A172 (cell line): ENCODE measurements at places on chromosomes 6 and 20. TPM values are rescaled to one million over a fixed set of nuclear protein-coding genes. Genes with fewer than 3 reads are reported as not detected.
A peak's percentile ranks its signal among the peaks of the same experiment; 100 is the strongest.

The CD40 gene
- not detected in 2 replicates for total RNA-seq

The ELOVL2 gene
- 9.4 and 10.5 TPM in 2 replicates for total RNA-seq

DNA sequence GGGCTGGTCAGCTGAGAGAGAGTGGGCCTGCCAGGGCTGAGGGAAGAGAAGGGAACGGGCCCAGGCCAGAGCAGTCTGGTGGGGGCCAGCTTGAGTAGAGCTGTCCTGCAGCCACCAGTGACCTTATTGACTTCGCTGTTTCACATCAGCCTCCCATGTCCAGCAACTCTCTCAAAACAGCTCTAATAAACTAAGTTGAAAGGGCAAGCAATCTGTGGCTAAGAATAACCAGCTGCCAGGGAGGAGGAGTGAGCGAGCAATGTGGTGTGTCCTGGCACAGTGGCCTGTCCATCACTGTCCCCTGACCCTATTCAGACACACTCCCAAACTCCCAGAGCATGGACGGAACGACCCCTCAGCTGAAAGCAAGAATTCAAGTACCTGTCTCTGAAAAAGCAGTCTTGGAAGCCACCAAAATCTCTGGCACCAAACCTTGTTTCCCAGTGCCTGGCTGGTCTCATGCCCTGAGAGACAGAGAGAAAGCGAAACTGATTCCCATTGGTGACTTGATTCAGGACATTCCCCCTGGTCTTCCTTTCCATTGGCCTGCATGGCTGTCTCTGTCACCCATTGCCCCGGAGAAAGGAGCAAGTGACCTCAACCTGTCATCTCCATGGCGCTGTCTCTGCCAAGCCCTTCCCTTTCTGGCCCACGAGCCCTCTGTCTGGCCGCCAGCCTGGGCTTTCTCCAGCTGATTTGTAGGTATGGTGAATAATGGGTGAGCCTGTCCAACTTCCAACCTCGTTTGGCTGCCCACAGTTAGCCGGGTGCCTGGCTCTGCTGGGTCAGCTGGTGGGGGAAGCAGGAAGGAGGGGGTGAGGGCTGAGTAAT, at the start of gene DDO:
DDO (minus strand) TSS at position 490 of the 831 bp plus-strand sequence. CDS start 2,113 bp downstream, outside the sequence.
- peak; percentile 82 for DNase-seq

- DNase-seq: no peak
Observed at GRCh38 chr6:150747155-150747554, 118.3 kb upstream of the MTHFD1L start.

GRCh38 chr20:49187330-49187850, 744 bp downstream of the STAU1 start:
- no peak for DNase-seq

DNA sequence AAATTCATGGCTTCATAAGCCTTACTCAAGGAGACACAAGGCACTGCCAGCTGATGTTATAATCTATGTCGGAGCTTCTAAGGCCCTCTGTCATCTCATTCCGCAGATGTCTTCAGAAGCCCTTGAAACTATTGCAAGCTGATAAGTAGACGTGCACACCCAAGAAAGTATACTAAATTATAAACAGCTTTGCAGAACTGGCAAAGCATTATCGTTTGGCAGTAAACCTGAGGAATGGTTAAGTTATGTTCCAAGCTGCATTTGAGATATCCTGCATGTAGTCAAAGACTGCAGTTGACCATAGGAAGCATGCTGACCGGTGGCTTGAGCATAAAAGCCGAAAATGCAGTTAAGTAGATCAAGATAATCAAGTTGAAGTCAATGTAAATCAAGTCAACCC, 425.8 kb upstream of the SOX4 start:
- no peak for DNase-seq

The TSHZ2 gene
- total RNA-seq: 0.36 TPM in 1 of 2 replicates, not detected in the other

DNA sequence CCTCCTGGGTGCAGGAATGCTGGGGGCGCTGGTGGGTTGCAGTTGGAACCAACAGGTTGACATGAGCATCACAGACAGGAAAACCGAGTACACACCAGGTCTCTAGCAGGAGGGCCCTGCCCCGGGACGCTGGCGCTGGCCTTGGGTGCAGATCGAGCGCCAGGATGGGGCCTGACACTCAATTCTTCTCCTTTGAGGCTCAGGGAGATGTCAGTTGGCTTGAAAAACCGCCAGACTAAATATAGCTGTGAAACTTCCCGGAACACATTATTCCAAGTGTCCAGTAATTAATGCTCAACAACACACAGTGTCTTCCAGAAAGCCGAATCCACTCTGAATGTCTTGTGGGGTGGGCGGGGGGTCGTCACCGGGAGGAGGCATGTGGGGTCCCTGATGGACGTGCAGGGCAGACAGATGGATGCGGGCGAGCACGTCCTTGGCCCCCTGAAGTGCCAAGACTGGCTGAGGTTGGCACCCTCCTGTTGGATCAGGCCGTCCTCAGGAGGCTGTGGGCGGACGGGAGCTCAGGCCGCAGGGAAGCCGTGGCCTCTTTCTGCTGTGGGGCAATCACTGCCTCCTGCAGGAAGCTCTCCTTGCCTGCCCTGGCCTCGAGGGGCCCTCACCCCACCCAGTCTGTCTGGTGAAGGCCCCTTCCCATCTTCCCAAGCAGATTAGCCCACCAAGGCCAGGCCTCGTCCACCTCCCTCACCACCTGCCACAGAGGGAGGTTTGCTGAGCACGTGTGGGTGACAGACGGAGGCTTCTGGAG, 19.4 kb upstream of the GATA5 start:
- DNase-seq: no peak

- no peak for DNase-seq
Observed at GRCh38 chr6:24117021-24117420, 9.0 kb upstream of the NRSN1 start.

DNA sequence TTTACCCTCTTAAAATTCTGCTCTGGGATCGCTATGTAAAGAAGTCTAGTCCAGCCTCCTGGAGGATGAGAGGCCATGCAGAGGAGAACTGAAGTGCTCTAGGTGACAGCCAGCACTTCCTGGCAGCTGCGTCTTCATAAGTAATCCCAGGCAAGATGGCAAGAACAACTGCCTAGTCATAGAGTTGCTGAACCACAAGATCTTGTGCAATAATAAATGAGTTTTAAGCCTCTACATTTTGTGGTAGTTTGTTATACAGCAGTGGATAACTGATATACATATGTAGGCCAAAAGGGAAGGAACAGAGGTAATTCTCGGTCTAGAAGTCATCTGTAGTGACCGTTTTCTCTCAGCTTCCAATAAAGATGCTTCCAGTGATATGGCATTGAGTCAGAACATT, 103.8 kb upstream of the FLRT3 start:
- no peak for DNase-seq

- DNase-seq: no peak
Observed at GRCh38 chr6:25980935-25981334, 18.3 kb downstream of the TRIM38 start.

GRCh38 chr6:40997234-40997957, 41.6 kb downstream of the UNC5CL start:
- DNase-seq: peak; percentile 86

GRCh38 chr20:53502820-53503219, 90.8 kb downstream of the ZNF217 start:
- DNase-seq: no peak

The ZNF343 gene
- total RNA-seq: 8.5 and 9.5 TPM in 2 replicates

GRCh38 chr20:63325021-63325471, 32.1 kb downstream of the COL20A1 start:
- DNase-seq: no peak

The ADA gene
- total RNA-seq: 5.3 and 8.0 TPM in 2 replicates

- DNase-seq: no peak
Observed at GRCh38 chr6:142975365-142975764, 30.4 kb upstream of the HIVEP2 start.

The PRKN gene
- 0.41 and 0.43 TPM in 2 replicates for total RNA-seq

The DEFB124 gene
- not detected in 2 replicates for total RNA-seq

DNA sequence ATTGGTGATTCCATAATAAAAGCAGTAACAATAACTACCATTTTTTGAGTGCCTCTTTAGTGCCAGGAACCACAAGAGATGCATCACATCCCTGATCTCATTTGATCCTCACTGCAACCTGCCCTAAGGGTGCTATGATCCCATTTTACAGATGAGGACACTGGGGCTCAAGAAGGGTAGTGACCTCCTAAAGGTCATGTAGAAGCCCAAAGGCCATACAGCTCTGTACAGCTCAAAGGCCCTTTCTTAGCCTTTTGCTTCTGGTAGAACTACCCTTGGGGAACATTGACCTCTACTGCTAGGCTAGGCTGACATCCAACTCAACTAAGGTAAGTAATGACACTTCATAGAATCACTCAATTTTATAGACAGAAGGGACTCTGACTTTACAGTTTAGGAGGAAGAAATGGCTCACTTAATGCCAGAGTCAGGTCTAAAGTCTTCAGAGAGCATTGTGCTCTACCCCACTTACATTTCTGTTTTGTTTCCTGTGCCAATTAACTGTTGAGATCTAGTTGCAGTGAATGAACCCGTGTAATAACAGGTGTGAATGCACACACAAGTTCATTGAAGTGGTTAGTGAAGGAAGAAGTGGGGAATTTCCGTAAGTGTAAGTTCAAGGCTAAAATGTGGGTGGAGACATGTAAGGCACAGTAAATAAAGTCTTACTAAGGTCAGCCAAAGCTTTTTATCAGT, 10.7 kb downstream of the SLC9A8 start:
- no peak for DNase-seq

DNA sequence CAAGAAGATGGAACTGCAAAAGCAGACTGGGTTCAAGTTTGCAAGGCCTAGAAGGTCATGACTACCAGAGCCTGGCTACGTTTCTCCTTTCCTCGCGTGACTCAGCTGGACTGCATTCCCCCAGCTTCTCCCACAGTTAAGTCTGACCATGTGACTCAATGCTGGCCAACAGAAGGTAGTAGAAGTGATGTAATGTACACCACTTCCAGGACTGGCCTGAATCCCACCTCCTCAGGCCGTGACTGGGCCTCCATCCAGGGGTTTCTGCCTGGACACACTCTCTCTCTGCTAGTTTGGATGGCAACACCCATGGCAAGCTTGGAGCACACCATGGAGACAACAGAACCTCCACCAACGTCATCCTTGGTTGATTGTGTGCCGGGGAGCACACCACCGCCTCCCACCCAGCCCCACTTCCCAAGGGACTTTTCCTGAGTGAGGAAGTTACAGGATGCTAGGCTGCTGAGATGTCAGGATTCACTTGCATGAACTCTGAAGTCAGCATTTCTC, 112.0 kb upstream of the CDYL start:
- DNase-seq: peak; percentile 32

The BPIFB1 gene
- not detected in 2 replicates for total RNA-seq

The ZNF334 gene
- total RNA-seq: 0.12 TPM in 1 of 2 replicates, not detected in the other

DNA sequence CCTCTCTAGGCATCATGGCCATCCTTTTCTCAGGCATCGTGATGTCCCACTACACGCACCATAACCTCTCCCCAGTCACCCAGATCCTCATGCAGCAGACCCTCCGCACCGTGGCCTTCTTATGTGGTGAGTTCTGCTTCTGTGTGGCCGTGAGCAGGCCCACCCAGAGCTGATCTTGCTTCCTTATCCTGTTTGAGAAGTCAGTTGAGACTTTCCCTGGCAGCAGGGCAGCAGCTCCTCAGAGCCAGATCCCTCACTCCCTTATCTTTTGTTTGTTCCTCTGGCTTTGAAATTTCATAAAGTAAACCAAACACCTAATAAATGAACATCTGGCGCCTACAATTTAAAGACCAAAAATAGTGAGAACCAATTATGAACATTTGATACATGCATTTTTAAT, 40.6 kb downstream of the SPATA2 start:
- no peak for DNase-seq

The SCUBE3 gene
- total RNA-seq: 0.69 and 0.88 TPM in 2 replicates

GRCh38 chr6:6270948-6271535, 49.4 kb downstream of the F13A1 start:
- no peak for DNase-seq

The ZC3H12D gene
- 0.03 TPM in 1 of 2 replicates, not detected in the other for total RNA-seq

DNA sequence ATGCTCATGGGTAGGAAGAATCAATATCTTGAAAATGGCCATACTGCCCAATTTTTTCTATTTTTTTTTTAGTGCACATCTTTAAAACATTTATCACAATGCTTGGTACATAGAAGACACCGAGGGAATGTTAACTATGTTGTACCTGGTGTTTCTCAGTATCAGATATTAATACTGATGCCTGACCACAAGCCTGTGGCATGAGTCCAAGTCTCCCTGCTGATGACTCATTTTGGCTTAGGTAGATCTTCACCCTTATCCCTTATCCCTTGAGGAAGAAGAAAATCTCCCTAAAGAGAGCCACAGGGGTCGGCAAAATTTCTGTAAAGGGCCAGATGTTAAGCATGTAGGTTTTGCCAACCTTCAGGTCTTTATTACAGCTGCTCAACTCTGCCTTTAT, 14.5 kb downstream of the CD109 start:
- DNase-seq: peak; percentile 81

- DNase-seq: peak; percentile 50
Observed at GRCh38 chr6:142760152-142760551, 184.8 kb downstream of the HIVEP2 start.
